ENCODE measurements at places on chromosomes 16 and 17. TPM values are rescaled to one million over a fixed set of nuclear protein-coding genes. Genes with fewer than 3 reads are reported as not detected.

NTN3 gene
- not detected for total RNA-seq

ABCA10 gene
- 5.9 TPM for total RNA-seq

NPIPA8 gene
- 0.87 TPM for total RNA-seq

CACNG4 gene
- 6.0 TPM for total RNA-seq

CD300E gene
- 3.2 TPM for total RNA-seq

DNA sequence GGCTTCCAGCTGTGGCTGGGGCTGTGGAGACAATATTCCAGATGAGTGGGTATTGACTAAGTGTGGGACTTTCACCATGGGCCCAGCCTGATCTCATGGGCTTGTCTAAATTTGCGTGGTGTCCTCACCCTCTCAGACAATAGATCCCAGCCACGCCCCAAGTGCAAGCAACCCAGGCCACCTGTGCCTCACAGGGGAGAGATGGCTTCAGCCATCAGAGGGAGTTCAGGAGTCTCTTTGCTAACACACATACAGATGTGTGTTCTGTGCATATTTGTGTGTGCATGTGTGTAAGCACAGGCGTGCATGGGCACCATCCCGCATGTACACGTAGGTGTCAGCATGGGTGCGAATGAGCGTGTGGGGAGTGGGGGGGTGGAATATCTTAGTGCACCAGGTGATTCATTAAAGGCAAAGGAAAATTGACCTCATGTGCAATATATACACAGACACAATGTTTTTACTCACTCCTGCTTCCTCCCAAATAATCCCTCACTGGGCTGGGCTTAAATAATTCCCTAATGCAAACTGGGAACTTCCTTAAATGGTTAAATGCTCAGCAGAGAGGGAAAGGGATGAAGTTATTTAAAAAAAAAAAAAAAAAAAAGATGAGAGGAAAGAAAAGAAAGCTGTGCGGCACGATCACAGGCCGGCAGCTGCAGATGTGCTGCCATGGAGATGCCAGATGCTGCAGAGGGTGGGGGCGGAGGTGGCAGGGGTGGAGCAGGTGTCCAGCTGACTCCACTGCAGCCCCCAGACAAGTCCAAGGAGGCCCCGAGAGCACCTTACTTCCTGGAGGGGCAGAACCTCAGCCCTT lies 24.0 kb upstream of the CDC42EP4 start:
- no peak overlapping the region for H3K4me3 ChIP-seq
- H3K36me3 ChIP-seq = no peaks in the 10 kb centered on the region
- no peak for DNase-seq
- H3K4me1 ChIP-seq = peaks cover 2% of the 10 kb centered on the region

DNA sequence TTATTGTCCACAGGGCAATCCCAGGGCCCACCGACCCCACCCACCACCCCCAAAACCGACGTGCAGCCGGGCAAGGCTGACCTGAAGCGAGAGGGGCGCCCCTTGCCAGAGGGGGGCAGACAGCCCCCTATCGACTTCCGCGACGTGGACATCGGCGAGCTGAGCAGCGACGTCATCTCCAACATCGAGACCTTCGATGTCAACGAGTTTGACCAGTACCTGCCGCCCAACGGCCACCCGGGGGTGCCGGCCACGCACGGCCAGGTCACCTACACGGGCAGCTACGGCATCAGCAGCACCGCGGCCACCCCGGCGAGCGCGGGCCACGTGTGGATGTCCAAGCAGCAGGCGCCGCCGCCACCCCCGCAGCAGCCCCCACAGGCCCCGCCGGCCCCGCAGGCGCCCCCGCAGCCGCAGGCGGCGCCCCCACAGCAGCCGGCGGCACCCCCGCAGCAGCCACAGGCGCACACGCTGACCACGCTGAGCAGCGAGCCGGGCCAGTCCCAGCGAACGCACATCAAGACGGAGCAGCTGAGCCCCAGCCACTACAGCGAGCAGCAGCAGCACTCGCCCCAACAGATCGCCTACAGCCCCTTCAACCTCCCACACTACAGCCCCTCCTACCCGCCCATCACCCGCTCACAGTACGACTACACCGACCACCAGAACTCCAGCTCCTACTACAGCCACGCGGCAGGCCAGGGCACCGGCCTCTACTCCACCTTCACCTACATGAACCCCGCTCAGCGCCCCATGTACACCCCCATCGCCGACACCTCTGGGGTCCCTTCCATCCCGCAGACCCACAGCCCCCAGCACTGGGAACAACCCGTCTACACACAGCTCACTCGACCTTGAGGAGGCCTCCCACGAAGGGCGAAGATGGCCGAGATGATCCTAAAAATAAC lies 3.0 kb downstream of the SOX9 start:
- DNase-seq = no peak
- H3K36me3 ChIP-seq = no peaks in the 10 kb centered on the region
- peak overlapping the region; percentile 41 for H3K4me3 ChIP-seq

- no peak for DNase-seq
- no peak overlapping the region for H3K4me3 ChIP-seq
- no peak overlapping the region for H3K27ac ChIP-seq
- H3K27me3 ChIP-seq = peaks cover 37% of the 10 kb centered on the region
- no peaks in the 10 kb centered on the region for H3K36me3 ChIP-seq
These were observed 1.1 kb upstream of the HS3ST4 start for GRCh38 chr16:25690552-25691143.

DNA sequence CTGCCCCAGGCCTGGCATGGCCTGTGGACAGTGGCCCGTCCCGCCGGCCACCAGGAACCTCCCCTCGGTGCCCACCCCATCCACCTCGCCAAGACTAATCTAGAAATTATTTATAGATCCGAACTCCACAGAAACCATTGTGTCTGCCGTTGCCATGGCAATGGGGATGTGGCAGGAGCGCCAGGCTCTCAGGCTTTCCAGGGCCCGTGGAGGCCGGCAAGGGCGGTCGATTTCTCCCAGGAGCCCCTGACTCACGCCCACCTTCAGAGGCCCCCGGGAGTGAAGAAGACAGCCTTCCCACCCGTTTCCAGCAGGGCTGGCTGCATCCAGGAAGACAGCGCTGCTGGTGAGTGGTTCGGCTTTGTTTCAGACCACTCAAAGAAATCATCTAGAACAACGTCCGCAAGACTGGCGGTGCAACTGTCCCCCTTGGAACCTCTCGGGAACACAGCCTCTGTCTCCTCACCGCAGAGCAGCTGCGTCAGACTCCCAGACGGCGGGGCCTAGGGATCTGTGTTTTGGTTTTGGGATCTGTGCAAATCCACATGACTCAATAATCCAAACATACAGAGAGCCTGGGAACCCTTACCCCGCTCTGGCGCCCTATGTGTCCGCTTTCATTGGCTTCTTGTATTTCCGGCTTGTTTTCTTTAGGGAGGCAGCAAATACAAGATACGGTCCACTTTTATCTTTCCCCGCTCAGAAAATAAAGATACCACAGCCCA lies 48.5 kb upstream of the ZCCHC14 start:
- H3K27me3 ChIP-seq = peaks cover 10% of the 10 kb centered on the region
- peak overlapping the region; percentile 28 for H3K27ac ChIP-seq
- DNase-seq = no peak
- H3K36me3 ChIP-seq = no peaks in the 10 kb centered on the region
- no peak overlapping the region for H3K4me3 ChIP-seq
- H3K4me1 ChIP-seq = no peaks in the 10 kb centered on the region

DNA sequence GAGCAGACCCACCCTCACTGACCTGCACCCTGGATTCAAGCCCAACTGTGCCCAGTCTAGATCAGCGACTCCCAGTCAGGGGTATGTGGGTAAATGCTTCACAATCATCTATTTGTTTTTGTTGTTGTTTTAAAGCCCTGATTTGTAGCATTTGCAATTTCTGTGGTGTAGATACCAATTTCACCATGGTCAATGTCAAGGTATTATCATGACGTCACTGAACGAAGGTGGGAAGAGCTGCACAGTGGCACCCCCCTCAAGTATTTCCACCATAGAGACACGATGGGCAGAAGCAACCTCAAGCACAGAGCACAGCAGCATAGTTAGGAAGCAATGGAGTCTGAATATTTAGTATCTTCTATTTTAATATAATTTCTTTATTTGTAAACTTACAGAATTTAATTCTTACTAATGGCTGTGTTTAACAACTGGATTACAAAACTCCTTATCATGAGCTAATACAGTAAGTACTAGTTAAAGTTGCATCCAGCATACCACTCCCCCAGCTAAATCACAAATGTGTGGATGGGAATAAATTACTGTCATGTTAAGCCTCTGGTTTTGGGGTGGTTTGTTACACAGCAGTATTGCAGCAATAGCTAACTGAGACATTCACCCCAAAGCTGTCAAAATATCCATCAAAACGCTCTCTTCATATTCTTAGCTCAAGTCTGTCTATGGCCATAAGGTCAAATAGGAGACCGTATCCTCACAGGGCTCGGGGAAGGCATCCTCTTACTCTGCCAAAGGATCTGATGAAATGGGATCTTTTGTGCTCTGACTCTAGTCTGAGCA lies 25.5 kb downstream of the ORC6 start:
- no peak overlapping the region for H3K27ac ChIP-seq
- H3K4me1 ChIP-seq = no peaks in the 10 kb centered on the region
- no peaks in the 10 kb centered on the region for H3K27me3 ChIP-seq
- H3K36me3 ChIP-seq = no peaks in the 10 kb centered on the region
- H3K4me3 ChIP-seq = no peak overlapping the region

DNA sequence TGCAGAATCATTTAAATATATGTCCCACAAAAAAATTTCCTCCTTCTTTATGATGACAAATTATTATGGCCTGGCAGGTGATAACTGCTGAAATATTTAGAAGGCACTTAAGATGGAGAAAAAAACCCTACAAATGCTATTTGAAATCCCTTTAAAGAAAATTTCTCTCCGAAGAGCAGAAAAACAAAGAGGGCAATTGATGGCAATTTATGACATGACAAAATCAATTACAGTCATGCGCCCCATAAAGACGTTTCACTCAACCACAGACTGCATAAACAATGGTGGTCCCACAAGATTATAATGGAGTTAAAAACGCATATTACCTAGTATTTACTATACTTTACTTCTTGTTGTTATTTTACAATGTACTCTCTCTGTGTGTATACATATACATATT lies 25.2 kb upstream of the KIF2B start:
- no peaks in the 10 kb centered on the region for H3K36me3 ChIP-seq
- H3K27ac ChIP-seq = no peak overlapping the region
- H3K27me3 ChIP-seq = no peaks in the 10 kb centered on the region
- H3K4me3 ChIP-seq = no peak overlapping the region
- no peaks in the 10 kb centered on the region for H3K4me1 ChIP-seq

- H3K4me3 ChIP-seq = no peak overlapping the region
- H3K4me1 ChIP-seq = no peaks in the 10 kb centered on the region
- no peak overlapping the region for H3K27ac ChIP-seq
- H3K27me3 ChIP-seq = no peaks in the 10 kb centered on the region
- H3K36me3 ChIP-seq = no peaks in the 10 kb centered on the region
These were observed 201.2 kb upstream of the HSBP1 start for GRCh38 chr16:83606486-83607030.

- no peaks in the 10 kb centered on the region for H3K4me1 ChIP-seq
- H3K4me3 ChIP-seq = no peak overlapping the region
- H3K27me3 ChIP-seq = no peaks in the 10 kb centered on the region
These were observed 17.8 kb upstream of the TMEM219 start for GRCh38 chr16:29943846-29944799.

DNA sequence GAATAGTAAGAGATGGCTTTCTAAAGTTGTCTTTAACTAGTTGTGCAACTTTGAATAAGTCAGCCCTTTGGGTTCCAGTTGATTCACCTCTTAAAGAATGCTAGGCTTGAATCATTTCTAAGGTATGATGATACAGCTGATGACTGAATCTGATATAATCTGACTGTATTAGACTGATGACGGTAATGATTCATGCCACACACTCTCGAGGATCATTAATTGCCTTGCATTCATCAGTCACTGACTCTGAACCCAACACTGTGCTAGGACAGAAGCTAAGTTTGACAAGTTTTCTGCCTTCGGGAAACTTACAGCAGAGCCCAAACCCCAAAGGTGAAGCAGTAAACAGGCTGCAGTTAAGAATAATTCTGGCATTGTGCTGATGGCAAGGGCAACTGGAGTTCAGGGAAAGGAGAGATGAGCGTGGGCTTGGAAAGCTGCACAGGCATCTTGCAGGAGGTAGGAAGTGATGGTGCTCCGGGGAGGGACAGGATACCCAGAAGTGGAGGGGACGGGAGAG lies 25.8 kb downstream of the ASIC2 start:
- no peak for DNase-seq
- no peak overlapping the region for H3K4me3 ChIP-seq
- no peaks in the 10 kb centered on the region for H3K27me3 ChIP-seq
- no peaks in the 10 kb centered on the region for H3K36me3 ChIP-seq
- no peak overlapping the region for H3K27ac ChIP-seq

- DNase-seq = no peak
- H3K4me3 ChIP-seq = no peak overlapping the region
These were observed 32.2 kb downstream of the MPHOSPH6 start for GRCh38 chr16:82137822-82138167.

GRCh38 chr16:73369851-73370250 lies 321.9 kb upstream of the ZFHX3 start:
- no peaks in the 10 kb centered on the region for H3K27me3 ChIP-seq
- H3K36me3 ChIP-seq = no peaks in the 10 kb centered on the region
- H3K4me3 ChIP-seq = no peak overlapping the region
- H3K27ac ChIP-seq = no peak overlapping the region
- DNase-seq = no peak

- DNase-seq = peak; percentile 68
- H3K27ac ChIP-seq = peak overlapping the region; percentile 89
- no peaks in the 10 kb centered on the region for H3K27me3 ChIP-seq
- H3K4me3 ChIP-seq = peak overlapping the region; percentile 59
- peaks cover 11% of the 10 kb centered on the region for H3K4me1 ChIP-seq
These were observed 37.7 kb downstream of the RNF135 start for GRCh38 chr17:31008374-31009041.

DNA sequence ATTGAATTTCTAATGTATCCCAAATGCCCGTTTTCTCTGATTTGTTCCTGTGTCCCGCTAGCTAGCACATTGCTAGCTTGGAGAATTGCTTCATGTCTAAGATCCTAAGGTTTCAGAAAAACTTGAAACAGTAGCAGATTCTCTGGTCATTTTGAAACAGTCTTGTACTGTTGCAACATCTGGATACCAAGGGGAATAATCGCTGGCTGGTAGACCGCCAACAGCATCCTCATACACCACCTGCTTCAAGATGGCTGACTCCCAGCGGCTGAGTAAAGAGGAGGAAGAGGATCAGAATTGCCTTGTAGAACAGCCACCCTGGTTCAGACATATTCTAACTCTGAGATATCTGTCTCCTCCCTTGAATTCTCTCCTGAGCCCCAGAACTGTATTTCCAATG lies 226.7 kb upstream of the ELAC2 start:
- no peaks in the 10 kb centered on the region for H3K36me3 ChIP-seq
- H3K27ac ChIP-seq = no peak overlapping the region
- no peaks in the 10 kb centered on the region for H3K4me1 ChIP-seq
- H3K4me3 ChIP-seq = no peak overlapping the region
- no peaks in the 10 kb centered on the region for H3K27me3 ChIP-seq
- DNase-seq = no peak

GRCh38 chr17:49680314-49680713 lies 2.4 kb upstream of the SPOP start:
- no peak overlapping the region for H3K27ac ChIP-seq
- no peaks in the 10 kb centered on the region for H3K27me3 ChIP-seq
- no peak overlapping the region for H3K4me3 ChIP-seq

- H3K36me3 ChIP-seq = no peaks in the 10 kb centered on the region
- no peaks in the 10 kb centered on the region for H3K27me3 ChIP-seq
- H3K4me3 ChIP-seq = no peak overlapping the region
- no peaks in the 10 kb centered on the region for H3K4me1 ChIP-seq
These were observed 692.9 kb upstream of the EEF2KMT start for GRCh38 chr16:5790512-5790911.

GRCh38 chr17:37233036-37233435 lies 142.7 kb upstream of the C17orf78 start:
- no peak for DNase-seq
- no peak overlapping the region for H3K27ac ChIP-seq
- no peaks in the 10 kb centered on the region for H3K36me3 ChIP-seq
- no peak overlapping the region for H3K4me3 ChIP-seq

- H3K4me1 ChIP-seq = peaks cover 51% of the 10 kb centered on the region
- DNase-seq = peak; percentile 56
- H3K27ac ChIP-seq = peak overlapping the region; percentile 49
These were observed 43.5 kb downstream of the REXO5 start for GRCh38 chr16:20849589-20850390.

Data from left lung (tissue), 14 donors.